ENCODE measurements at places on chromosomes 2 and 18.

DNA sequence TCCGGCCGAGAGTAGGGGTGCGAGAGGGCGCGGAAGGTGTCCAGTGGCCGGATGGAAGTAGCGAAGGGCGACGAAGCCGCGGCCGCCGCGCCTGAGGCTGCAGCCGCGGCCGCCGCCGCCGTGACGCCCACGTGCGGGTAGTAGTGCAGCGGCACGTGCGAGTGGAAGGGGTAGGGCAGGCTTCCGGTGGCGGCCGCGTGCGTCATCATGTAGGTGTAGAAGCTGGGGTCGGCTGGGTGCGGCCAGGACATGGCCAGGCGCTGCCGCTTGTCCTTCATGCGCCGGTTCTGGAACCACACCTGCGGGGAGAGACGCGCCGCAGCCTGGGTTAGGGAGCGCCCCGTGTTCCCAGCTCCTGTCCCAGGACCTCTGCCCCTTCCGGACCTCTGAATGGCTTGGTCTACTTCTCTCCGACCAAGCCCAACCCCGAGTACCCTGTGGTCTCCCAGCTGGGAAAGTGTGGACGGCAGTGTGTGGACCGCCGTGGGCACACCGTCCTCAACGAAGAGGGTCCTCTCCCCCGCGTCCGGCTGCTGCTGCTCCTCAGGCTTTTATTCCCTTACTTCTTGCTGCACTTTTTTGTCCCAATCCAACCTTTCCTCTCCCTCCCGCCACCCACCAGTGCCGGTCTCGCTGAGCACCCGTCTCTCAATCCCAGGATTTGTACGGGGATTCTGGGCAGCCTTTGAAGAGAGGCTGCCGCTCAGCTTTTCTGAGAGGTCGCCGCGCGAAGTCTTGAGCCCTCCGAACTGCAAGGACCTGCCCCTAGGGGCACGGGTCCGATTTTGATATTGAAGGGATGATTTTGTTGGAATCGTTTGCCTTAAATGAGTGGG lies 3.0 kb downstream of the EVX2 start:
- DNase-seq = no peak

- no peak for DNase-seq
Observed at GRCh38 chr2:44061876-44062275, 66.1 kb upstream of the LRPPRC start.

GRCh38 chr2:96602330-96602823 lies 35.7 kb downstream of the KANSL3 start:
- DNase-seq = no peak

DNA sequence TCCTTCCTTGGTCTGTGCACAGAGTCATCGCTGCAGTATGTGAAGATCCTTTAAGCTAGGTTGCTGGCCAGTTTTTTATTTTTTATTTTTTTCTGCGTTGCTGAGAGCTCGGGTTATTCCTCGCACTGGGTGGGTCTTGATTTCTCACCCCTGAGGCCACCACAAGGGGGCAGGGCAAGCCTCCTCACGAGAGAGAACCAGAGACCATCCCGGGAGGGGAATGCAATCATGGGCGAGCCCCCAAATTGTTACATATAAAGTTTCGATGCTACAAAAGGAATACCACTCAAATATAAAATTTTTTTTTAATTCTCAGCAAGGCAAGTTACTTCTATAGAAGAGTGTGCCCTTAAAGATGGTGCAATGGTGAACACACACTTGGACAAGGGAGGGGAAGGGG lies 24.9 kb downstream of the HTR2B start:
- DNase-seq = no peak

DNA sequence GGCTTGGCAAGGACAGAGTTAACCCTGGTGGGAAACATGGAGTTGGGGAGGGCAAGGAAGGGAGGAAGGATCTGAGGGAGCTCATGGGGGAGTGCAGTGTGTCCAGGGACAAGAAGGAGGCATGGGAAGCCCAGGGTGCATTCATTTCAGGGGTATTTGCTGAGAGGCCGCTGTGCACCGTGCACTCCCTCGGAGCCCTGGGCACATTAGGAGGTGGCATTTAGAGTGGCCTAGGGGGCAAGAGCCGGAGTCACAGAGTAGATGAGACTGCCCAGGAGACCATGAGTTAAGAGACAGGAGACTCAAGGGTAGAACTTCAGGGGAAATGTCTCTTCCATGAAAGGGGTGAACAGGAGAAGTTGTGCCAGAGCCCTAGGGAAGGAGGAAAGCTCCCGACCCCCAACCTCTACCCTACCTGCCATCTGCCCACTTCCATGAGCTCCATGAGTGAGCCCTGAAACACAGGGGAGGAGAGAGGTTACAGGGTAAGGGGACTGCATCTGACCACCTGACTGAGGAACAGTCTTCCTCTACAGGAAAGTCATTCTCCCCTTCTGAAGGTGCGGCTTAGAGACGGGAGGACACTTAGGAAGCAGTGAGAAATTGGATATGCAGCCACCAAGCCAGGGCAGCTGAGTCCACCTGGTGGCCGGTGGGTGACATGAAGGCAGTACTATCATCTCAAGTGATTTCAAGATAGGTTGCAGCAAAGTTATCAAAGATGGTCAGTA lies 58.5 kb upstream of the COPS8 start:
- DNase-seq = no peak

DNA sequence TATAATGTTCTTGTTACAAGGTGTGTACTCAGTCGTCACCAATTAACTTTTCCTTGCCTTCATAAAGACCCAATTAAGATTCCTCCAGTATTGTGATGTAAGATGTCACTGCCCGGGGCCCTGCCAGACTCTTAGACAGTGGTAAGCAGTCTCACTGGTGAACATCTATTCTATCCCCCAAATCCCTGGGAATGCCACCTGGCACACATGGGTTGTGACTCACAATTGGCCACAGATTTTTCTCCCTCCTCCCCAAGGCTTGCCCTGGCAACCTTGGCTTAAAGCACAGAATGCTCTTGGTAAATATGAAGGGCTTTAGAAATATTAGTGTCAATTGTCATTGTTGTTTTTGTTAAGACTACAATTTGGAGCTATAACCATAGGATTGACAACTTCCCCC lies 287.9 kb downstream of the ETAA1 start:
- no peak for DNase-seq

- no peak for DNase-seq
Observed at GRCh38 chr18:62954366-62954765, 239.0 kb downstream of the PHLPP1 start.

DNA sequence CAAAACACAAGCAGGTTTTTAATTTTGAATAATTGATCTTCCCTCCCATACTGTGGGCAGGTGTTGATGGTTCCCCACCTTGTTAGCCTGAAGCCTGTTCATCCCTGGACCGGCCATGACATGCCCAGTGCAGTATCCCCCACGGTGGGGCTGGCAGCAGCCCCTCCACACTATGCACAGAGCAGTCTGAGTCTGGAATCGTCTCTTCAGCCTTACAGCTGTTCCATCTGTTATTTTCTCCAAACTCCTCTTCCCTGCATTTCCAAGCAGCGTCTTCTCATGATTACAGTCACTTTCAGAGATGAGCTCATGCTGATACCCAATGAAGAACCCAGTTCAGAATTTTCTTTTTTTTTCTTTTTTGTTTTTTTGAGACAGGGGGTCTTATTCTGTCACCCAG lies 68.2 kb downstream of the ADI1 start:
- no peak for DNase-seq

GRCh38 chr2:216732334-216732733 lies 37.0 kb upstream of the IGFBP5 start:
- no peak for DNase-seq

DNA sequence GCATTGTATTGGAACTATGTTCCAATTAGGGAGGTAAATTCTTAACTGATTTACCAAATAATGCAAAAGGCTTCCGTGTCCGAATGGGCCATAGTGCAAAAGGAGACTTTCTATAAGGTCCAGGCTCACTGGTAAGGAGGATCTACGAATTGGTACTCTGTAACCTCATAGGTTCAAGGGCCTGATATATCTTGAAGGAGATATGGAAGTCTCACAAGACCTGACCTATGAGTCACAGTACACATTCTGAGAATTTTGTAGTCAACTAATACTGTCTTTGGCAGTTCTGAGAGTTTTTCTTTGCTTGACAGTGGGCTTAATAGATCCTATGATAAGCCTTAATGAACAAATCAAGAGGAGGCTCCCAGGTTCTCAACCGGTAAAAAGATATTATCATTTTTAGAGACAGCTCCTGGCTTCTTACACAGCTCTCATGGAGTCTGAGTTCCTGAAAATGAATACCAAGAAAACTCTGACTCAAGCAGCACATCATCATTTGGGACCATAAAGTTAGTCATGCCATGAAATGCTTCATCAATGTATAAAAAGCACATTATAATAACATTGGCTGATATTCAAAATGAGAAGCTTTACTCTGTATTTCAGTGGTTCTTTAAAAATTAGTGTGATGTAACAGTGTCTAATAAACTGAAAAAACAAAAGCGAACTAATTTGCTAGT lies 1275.2 kb upstream of the CRIM1 start:
- no peak for DNase-seq

DNA sequence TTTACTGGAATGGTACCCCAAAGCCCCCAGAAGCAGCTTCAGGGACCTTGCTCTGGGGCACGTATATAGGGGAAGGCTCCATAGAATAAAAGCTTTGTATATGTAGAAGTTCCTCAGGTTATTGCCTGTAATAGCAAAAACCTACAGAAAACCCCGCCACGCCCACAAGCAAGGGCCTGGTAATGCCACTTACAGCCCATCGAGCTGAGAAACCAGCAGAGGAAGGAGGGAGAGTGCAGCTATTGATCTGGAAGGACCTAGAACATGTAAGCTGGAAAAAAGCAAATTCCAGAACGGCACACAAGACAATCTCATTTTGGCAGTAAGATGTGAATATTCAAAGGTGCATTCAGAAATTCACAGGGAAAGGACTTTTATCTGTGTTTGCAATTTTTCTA lies 15.8 kb downstream of the HS1BP3 start:
- DNase-seq = no peak

- no peak for DNase-seq
Observed at GRCh38 chr2:86598966-86599365, 24.7 kb downstream of the RNF103 start.

- DNase-seq = no peak
Observed at GRCh38 chr2:194616334-194616733, 1040.7 kb upstream of the SLC39A10 start.
